ENCODE measurements at places on chromosomes 2 and 18. TPM values are rescaled to one million over a fixed set of nuclear protein-coding genes. Genes with fewer than 3 reads are reported as not detected.

Gene DCC
- not detected for total RNA-seq

Gene B3GNT7
- 0.17 TPM for total RNA-seq

Gene GATA6
- 10.0 TPM for total RNA-seq

Gene SAG
- not detected for total RNA-seq

Gene RAB17
- total RNA-seq = 0.26 TPM

Gene FAM110C
- total RNA-seq = 0.26 TPM

Data from fibroblast of lung (primary cell).